ENCODE measurements at places on chromosomes 2 and 18.

GRCh38 chr2:142131010-142131669 is at the start of gene LRP1B:
Gene LRP1B (minus strand): TSS chr2:142131016. CDS start chr2:142130729, 287 bp downstream.
- peak; percentile 23 for DNase-seq

GRCh38 chr2:71669058-71669456 is 215.7 kb downstream of the DYSF start:
- DNase-seq: no peak

- DNase-seq: no peak
Observed at GRCh38 chr18:50955253-50955652, 12.6 kb upstream of the ELAC1 start.

- peak; percentile 32 for DNase-seq
Observed at GRCh38 chr2:222709191-222709891, 37.9 kb downstream of the MOGAT1 start.

DNA sequence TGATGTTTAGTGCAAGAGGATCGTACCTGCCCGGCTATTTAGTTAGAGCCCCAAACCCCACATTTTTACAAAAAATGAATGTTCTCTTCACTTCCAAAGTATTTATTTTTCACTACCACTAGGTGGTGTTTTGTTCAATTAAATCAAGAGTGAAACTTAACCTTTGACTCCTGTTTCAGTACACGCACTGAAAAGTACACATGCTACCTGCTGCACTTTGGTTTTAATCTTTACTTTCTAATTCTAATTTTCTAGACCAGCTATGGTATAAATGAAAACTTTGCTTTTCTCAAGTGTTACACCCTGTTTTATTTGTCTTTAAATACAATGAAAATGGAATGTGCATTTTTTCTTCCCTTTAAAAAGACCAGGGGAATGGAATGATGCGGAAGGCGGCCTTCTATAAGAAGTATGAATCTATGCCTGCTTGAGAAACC is 31.4 kb upstream of the CHN1 start:
- peak; percentile 40 for DNase-seq

DNA sequence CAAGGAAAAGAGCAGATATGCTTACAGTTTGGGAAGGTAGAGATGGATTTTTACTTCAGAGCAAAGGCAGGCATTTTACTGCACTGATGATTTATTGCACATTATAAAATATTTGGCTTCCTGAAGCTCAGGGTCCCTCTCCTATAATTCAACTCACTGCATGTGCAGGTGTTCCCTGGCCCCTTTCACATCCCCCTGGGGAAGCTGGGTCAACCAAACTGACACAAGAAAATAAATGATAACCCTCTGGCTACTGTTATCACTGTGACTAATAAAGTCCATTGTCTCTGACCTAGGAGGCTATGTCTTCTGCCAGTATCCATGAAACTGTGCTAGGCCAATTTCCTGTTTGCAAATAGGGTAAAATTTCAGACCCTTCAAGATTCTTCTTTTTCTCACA is 163.1 kb downstream of the ARL6IP6 start:
- DNase-seq: no peak

GRCh38 chr2:217379807-217380206 is 519.9 kb upstream of the TNP1 start:
- no peak for DNase-seq

DNA sequence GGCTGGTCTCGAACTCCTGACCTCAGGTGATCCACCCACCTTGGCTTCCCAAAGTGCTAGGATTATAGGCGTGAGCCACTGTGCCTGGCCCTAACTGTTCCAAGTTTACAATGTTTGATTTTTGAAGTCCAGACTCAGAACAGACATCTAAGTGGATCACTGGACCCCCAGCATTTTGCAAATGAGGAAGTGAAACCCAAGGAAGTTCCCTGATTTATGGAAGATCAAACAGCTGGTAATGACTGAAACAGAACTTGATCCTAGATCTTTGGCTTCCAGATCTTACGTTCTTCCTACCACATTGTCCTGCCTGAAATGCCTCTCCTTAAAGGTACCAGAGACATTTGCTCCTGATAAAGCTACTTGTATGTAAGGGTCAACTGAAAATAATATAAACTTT is 58.3 kb upstream of the NCOA1 start:
- DNase-seq: no peak

- no peak for DNase-seq
Observed at GRCh38 chr2:143939626-143940330, 580.1 kb downstream of the ZEB2 start.

DNA sequence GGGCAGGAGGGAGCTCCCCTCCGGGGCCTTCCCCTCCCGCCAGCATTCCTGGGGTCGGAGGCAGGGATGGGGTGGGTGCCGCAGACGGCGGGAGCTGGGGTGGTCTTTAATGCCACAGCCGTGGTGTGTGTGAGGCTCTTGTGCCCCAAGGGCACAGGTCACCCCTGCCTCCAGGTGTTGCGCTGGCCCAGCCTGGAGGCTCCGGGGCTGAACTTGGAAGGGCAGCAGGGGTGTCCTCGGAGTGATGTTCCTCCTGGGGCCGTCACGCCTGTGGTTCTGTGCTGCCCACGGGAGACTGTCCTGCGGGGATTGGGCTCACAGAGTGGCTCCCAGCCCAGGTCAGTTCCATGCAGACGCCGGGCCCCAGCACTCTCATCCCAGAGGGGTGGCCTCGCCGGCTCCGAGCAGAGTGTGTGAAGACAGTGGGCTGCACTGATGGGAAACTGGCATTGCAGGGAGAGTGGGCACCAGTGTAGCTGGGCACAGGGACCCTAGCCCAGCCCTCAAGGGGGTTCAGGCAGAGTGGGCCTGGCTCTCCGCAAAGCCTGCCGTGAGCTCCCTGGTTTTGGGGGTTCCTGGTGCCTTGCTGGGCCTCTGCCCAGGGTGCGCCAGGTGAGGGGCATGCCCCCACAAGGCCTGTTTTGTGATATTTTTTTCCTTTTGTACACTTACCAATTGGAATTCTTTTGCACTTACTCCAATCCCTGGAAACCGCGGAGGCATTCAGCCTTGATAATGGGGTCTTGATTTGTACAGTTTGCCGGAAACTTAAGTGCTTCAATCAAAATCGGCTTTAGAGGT is 56.7 kb downstream of the NFATC1 start:
- DNase-seq: no peak

DNA sequence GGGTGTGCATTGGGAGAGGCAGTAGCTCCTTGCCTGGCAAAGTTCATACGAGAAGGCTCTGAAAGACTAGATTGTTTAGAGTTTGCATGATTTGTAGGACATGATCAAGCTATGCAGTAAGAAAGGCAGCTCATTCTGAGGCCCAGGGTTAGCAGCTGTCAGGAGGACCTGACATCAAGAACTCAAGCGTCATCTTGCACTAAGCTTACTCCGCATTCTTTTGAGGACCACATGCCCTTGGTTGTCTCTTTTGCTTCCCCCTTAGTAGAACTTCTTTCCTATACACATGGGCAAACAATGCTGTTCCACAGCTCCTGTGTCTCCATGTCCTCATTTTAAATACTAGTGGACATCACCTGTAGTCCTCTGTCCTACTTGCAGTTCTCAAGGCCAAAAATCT is 14.0 kb downstream of the ZNF532 start:
- no peak for DNase-seq

GRCh38 chr2:172169611-172170010 is 66.9 kb upstream of the DLX2 start:
- DNase-seq: no peak

GRCh38 chr18:12621742-12622306 is 36.1 kb downstream of the SPIRE1 start:
- DNase-seq: no peak

DNA sequence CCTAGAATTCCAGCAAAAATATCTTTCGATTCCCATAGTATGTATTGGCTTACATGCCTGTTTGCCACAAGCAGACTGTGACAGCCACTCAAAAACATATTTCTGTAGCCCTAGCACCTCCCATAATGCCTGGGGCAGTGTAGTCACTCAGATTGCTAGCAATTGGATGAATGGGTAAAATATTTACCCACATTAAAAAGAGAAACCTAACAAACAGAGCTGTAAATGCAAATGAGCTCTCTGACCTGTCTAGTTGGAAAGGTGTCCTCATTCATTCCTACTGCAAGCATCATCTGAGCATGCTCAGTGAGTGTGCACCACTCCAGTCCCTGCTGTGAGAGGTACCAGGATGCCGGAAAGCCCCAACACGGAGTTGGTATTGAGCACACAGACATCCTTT is 234.0 kb upstream of the RAB12 start:
- no peak for DNase-seq

GRCh38 chr2:40317761-40318160 is 134.1 kb downstream of the SLC8A1 start:
- DNase-seq: no peak

- DNase-seq: peak; percentile 13
Observed at GRCh38 chr2:138500592-138501424, 762 bp upstream of the SPOPL start.

DNA sequence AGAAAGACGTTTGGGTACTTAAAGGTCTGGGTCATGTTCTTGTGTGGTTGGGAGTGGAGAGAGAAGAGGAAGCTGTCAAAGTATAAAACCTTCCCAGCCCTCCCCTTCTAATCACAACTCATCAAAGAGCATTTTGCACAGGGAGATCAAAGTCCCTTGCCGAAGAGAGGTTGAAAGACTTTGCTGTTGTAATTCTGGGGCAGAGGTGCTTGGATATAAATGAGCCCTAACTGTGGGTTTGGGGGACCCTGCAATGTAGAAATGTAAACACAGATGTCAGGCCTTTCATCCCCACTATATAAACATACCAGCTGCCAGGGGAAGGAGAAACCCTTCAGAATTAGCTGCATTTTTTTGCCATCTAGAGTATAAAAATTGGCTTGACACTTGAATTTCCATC is 182.1 kb downstream of the ETAA1 start:
- no peak for DNase-seq

DNA sequence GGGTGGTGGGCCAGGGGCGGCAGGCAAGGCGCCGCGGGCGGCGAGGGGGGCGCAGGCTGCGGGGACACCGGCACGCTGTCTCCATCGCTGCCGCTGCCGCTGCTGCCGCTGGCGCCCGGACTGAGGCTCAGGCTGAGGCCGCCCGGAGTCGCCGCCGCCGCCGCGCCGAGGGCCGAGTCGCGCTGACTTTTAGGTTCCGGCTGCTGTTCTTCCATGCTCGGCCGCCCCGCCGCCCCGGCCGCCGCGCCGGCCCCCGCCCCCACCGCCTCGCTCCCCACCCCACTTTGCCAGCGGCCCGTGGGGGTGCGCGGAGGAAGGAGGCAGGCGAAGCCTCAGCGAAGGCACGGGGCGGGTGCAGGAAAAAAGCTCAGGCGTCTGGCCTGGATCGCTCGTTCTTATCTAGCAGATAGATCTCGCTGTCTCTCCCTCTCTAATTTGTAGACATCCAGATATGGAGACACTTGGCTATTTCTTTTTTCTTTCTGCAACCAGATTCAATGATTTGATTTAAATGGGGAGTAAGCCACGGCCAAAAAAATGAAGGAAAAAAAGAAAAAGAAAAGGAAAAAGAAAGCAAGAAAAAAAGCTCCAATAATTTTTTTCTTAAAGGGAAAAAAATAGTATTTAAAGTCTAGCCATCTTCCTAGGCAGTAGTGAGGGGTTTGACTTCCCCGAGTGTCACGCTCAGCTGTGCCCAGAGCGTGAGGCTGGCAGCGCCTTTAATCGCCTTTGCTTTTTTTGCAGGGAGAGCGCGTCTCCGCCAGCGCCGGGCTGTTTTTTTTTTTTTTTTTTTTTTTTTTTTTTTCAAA is at the start of gene EN1:
TSS of gene EN1 (minus strand) at position 696 of the 809 bp plus-strand sequence. CDS start at position 215, 481 bp downstream.
- DNase-seq: peak; percentile 33

GRCh38 chr2:1886405-1886992 is 142.2 kb upstream of the PXDN start:
- DNase-seq: peak; percentile 67

GRCh38 chr2:145022666-145023333 is 502.9 kb upstream of the ZEB2 start:
- DNase-seq: no peak

DNA sequence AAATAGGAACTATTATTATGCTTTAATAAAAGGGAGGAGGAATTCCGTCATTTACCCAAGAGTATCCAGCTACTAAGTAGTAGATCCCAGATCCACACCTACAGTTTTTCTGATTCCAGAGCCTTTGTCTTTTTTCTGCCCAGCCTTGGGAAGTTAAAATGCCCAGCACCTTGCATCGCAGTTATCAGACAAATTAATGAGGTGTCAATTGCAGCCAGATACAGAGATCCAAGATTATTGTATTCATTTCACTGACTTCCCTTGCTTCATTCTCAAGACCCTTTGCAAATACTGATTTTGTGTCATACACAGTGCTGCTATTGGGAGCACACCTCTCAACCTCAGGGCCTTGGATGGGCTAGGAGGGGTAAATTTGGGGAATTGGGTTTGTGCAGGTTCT is 1.1 kb downstream of the IL18R1 start:
- no peak for DNase-seq

DNA sequence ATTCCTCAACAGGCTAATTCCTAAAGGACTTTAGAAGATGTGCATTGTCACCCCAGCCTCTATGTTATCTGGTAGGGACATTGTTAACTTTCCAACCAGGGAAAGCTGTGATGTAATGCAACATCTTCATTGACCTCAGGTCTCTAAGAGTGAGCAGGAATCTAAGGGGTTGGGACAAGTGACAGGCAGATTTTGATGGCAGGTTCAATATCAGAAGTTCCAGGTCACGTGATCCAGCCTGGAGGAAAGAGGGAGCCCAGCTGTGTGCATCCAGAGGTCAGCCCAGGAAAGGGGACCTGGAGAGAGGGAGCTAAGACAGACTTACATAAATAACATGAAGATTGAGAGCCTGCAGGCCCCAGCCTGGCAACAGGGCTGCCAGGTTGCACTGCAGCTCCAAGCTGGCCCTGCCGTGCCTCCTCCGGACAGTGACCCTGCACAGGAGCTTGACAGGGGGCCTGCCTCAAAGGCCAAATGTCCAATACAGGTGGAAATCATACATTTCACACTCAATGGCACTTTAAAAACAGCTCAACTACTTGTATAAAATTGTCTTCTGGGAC is 262.2 kb upstream of the MGAT5 start:
- no peak for DNase-seq

GRCh38 chr2:28545590-28546200 is 49.8 kb downstream of the PLB1 start:
- no peak for DNase-seq

GRCh38 chr2:219081096-219081495 is 20.4 kb upstream of the IHH start:
- no peak for DNase-seq

GRCh38 chr2:197435598-197436420 is 981 bp upstream of the SF3B1 start:
- DNase-seq: no peak

- DNase-seq: no peak
Observed at GRCh38 chr2:202423139-202423538, 47.0 kb downstream of the BMPR2 start.

DNA sequence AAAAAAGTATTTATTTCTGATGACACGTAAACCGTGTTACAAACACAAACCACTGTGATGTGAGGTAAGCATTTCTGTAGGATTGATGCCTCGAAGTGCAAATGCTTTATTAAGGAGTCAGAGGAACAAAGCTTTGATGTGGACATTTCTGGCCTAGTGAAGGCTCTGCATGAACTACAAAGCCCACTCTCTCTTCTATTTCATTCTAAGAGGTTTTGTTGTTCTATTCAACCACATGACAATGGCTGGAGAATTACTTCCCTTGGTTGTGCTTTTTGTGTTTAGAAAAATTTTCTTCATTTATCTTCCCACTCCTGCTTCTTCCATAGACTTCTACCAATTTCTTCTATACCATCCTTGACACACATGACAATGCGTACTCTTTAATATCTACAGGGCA is 125.7 kb upstream of the CCDC195 start:
- no peak for DNase-seq

GRCh38 chr18:48657447-48658120 is 118.8 kb downstream of the CTIF start:
- no peak for DNase-seq

All from GM20000 (cell line).